SHP77 (cell line): ENCODE measurements at places on chromosomes 12 and 14.

GRCh38 chr12:76177821-76178220 lies 93.3 kb upstream of the NAP1L1 start:
- DNase-seq = no peak

- DNase-seq = no peak
Measured at GRCh38 chr14:25140411-25140810, 90.5 kb upstream of the STXBP6 start.

GRCh38 chr12:84636801-84637290 lies 275.8 kb downstream of the SLC6A15 start:
- DNase-seq = no peak

- DNase-seq = no peak
Measured at GRCh38 chr12:30896461-30896860, 30.1 kb upstream of the TSPAN11 start.

GRCh38 chr12:108190529-108190928 lies 61.4 kb downstream of the WSCD2 start:
- DNase-seq = no peak

- peak; percentile 52 for DNase-seq
Measured at GRCh38 chr14:59464486-59465315, 479 bp downstream of the GPR135 start.

DNA sequence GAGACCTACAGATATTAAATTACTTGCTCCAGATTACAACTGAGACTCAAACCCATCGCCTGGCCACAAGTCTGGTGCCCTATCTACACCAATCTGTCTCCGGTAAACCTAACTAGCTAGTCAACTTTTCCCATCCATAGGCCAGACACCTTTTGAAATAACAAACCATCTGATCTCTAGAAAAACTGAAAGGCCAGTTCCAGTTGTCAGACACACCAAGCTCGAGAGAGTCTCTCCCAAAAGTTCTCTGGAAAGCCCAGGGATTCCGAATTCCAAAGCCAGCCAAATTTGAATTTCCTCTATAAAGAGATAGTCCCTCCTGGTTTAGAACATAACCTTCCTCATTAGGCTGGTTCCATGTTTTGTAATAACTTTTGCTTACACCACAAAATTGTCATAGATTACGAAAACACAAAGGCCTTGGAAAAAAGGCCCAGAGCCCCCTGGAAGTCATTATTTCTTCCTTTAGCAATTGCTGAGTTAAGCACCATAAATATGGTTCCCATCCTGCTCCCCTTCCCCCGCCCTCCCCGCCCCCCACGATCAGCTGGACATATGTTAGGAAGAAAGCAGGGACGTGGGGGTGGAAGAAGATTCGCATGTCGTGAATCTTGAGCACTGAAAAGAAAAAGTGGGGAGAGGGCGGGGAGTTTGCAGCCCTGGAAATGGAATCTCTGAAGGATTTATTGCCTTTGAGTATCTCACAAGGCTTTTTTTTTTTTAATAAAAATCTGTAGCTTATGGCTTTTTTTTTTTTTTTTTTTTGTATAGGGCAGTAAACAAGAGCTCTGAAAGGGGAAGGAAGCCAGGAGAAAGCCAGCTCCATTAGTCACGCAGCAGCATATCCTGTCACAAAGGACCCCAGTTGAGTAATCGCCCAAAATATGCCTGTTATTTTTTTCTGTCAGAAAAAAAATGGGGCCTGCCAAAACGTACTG lies 110.4 kb downstream of the ZFP36L1 start:
- no peak for DNase-seq

- no peak for DNase-seq
Measured at GRCh38 chr12:232731-233614, 19.0 kb upstream of the SLC6A12 start.

DNA sequence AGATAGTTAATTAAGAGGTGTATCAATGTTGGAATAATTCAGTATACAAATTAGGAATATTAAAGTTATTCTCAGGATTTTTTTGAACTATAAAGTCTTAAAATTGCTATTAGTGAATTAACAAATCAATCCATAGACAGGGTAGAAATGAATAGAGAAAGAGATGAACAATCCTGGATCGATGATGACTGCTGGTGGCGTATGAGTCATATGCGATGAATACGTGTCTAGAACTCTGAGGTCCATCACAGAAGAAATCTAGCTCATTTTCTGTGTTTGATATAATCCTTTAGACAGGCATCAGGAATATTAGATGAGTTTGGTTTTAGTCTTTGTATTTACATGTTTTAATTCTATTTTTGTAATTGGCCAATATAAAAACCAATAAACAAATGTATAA lies 85.4 kb upstream of the RTL1 start:
- no peak for DNase-seq

- DNase-seq = peak; percentile 36
Measured at GRCh38 chr12:92107621-92108131, 38.0 kb downstream of the BTG1 start.

- DNase-seq = no peak
Measured at GRCh38 chr14:104894331-104895206, 29.5 kb downstream of the CEP170B start.

DNA sequence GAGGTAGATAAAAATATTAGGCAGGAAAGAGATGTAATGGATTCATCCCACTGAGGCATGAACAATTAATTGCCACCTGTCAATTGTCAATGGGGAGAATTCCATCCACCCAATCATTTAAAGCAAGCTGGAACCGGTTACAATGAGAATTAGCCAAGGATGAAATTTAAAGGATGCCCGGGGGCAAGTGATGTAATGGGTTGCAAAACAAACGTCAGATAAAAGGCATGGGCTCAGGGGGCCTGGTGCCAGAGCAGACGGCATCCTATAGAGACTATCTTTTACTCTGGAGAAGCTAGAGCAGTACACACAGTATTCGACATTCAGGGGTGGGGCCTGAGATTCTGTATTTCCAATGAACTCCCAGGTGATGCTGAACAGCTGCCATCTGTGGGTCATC lies 80.5 kb upstream of the ZFP36L1 start:
- DNase-seq = no peak
